ENCODE measurements at places on chromosomes 11 and 22.

DNA sequence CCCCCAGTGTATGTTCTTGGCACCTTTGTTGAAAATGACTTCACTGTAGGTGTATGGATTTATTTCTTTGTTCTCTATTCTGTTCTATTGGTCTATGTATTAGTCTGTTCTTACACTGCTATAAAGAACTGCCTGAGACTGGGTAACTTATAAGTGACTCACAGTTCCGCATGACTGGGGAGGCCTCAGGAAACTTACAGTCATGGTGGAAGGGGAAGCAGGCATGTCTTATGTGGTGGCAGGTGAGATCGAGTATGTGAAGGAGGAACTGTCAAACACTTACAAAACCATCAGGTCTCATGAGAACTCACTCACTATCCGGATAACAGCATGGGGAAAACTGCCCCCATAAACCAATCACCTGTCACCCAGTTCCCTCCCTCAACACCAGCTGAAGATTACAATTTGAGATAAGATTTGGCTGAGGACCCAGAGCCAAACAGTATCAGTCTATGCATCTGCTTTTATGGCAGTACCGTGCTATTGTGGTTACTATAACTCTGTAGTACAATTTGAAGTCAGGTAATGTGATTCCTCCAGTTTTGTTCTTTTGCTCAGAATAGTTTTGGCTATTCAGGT, 836.2 kb downstream of the DLG2 start:
- H3K27me3 ChIP-seq = no peaks in the 10 kb centered on the region
- H3K36me3 ChIP-seq = no peaks in the 10 kb centered on the region
- no peak overlapping the region for H3K4me3 ChIP-seq
- DNase-seq = no peak
- H3K27ac ChIP-seq = no peak overlapping the region

DNA sequence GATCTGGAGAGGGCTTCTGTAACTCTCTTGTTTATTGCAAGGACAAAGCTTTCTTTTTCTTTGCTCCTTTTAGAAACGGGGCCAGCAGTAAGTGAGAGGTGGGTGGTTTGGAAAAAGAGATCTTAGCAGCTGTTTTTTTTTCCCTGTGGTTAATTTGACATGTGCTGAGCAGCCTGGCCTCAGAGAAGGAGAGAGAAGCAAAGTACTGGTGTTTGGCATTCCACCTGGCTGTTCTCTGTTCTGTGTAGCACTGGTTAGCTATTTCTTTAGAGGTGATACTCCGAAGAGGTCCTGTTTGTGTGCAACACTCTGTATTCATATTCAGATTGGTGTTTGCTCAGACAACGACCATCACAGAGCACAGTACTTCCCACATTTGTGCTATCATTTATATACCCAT, 80.8 kb upstream of the SORL1-AS1 start:
- peaks cover 6% of the 10 kb centered on the region for H3K36me3 ChIP-seq
- H3K27me3 ChIP-seq = no peaks in the 10 kb centered on the region
- no peak for DNase-seq
- no peak overlapping the region for H3K27ac ChIP-seq

DNA sequence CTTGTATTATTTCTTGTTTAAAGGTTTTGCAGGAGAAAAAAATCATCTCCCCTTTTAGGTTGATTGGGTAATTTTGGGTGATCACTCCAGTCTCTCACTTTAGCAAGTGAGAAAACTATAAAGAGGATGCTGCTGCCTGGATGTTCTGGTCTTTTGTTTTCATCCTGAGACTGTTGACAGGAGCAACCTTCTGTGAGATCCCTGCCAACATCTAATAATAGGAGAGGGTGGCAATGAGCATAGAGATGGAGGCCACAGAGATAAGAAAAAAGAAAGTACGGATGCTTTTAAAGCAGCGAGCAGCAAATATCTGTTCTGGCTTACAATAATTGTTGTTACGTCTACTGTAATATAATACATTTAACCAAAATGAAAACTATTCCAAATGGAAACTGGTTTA, 293.6 kb upstream of the MTNR1B start:
- no peak overlapping the region for H3K27ac ChIP-seq
- DNase-seq = no peak
- H3K36me3 ChIP-seq = no peaks in the 10 kb centered on the region
- H3K4me3 ChIP-seq = no peak overlapping the region
- H3K27me3 ChIP-seq = no peaks in the 10 kb centered on the region
- H3K4me1 ChIP-seq = no peaks in the 10 kb centered on the region

DNA sequence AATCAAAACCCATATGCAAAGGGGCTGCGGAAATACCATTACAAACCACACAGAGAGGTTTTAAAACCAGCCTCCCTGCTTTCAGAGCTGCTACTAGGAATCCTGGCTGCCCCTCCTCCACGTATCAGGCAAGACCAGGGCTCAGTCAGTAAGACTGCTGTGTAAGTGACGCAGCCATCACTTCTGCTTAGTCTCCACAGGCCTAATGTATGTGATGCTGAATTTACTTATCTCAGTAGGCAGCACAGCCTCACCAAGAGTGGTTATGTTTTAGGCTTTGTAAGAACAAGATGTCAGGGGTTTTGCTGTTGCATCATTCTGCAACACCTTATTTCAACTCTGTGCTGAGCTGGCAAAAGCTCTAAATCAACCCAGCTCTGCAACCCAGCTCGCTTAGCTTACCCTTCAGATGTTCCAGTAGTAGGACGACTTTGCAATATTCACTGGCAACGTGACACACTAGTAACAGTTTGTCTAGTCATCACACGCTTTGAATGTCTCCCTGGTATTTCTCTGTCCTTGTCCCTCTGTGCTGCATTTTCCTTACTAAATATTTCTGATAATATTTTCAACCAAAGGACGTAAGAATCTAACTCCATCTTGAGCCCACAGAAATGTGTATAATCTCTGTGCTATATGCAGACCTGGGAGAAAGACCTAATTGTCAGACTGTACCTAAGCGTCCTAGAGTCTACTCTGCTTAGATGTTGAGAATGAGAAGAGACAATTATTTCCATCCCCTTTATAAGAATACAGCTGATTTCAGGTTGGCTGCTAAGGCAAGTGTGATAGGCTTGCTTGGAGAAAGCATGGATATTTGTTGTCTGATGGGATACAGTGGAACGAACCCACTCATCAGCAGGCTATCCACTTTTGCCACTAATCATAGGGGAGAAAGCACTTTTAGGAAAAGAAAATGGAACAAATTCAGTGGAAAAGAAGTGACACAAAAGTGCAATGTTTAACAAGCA, 72.2 kb downstream of the LARGE2 start:
- peaks cover 27% of the 10 kb centered on the region for H3K4me1 ChIP-seq
- no peak for DNase-seq
- no peak overlapping the region for H3K4me3 ChIP-seq
- H3K27ac ChIP-seq = no peak overlapping the region
- no peaks in the 10 kb centered on the region for H3K27me3 ChIP-seq
- no peaks in the 10 kb centered on the region for H3K36me3 ChIP-seq

DNA sequence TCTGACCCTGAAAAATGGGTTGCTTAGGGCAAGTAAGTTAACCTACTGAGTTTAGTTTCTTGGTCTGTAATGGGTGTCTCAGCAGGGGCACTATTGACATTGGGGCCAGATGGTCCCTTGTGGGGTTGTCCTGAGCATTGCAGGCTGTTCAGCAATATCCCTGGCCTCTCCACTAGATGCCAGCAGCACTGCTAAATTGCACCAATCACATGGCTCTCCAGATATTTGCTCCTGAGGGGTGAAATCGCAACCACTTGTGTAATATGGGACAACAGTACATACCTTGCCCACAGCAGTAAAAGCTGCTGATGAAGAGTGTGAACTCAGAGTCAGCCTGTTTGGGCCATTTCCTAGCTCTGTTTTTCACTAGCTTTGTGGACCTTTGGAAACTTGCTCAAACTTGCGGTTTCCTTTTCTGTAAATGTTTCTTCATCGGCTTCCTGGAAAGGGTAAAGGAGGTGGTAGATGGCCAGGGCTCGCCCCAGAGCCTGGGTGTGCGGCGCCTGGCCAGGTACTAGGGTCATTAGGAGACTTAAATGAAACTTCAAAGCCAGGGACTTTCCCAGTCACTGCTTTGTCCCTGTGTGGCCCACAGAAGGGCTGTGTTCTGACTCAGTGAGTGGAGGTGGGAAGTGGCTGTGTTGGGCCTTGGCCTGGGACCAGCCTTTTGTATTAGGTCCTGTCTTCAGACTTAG, 13.0 kb downstream of the NCF4 start:
- no peak overlapping the region for H3K4me3 ChIP-seq
- H3K4me1 ChIP-seq = peaks cover 35% of the 10 kb centered on the region
- H3K27me3 ChIP-seq = no peaks in the 10 kb centered on the region
- no peak for DNase-seq
- peak overlapping the region; percentile 74 for H3K27ac ChIP-seq
- H3K36me3 ChIP-seq = no peaks in the 10 kb centered on the region

DNA sequence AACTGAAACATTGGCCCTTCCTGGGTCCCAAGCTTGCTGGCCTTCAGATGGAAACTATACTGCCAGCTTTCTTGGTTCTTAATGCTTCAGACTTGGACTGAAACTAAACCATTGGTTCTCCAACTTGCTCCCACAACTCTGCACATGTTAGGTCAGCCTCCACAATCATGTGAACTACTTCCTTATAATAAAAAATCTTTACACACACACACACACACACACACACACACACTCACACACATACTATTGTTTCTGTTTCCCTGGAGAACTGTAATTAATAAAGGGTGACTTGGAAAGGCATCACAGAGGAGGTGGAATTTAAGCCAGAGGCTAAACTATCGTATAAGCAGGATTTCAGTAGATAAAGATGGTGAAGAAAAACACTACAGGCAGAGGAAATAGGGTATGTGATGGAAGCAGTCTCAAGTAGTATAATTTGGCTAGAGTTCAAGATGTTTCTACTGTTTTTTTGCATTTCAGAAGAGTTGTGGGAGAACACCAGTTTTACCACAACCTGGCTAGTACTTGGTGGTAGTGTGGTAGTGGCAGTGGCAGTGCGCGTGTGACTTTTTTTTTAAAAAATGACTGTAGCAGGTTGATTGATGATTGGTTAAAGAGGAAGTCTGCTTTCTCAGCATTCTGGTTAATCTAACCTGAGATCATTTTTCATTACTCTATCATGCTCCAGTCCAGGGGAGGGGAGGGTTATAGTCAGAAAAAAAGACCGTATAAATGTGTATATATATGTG, 70.1 kb downstream of the PDE3B start:
- H3K36me3 ChIP-seq = no peaks in the 10 kb centered on the region
- no peaks in the 10 kb centered on the region for H3K4me1 ChIP-seq
- no peaks in the 10 kb centered on the region for H3K27me3 ChIP-seq
- no peak for DNase-seq

- H3K4me1 ChIP-seq = peaks cover 50% of the 10 kb centered on the region
- H3K27ac ChIP-seq = no peak overlapping the region
- H3K4me3 ChIP-seq = no peak overlapping the region
- no peaks in the 10 kb centered on the region for H3K27me3 ChIP-seq
- DNase-seq = peak; percentile 70
- peaks cover 51% of the 10 kb centered on the region for H3K36me3 ChIP-seq
Observed at GRCh38 chr11:33064866-33065265, 25.5 kb downstream of the TCP11L1 start.

DNA sequence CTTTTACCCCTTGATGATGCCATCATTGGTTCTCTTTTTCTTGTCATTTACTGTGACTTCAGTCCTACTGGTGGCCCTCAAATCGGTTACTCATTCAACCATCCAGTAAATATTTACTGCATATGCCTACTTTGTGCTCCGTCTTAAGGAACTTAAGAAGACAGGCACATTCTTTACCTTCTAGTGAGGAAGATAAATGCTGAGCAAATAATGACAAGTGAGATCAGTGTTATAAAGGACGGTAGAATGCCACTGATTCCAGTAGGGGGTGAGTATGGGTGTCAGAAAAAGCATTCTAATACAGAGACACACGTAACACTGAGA, 1.6 kb downstream of the ANKRD42 start:
- H3K4me1 ChIP-seq = peaks cover 53% of the 10 kb centered on the region
- H3K36me3 ChIP-seq = no peaks in the 10 kb centered on the region
- peak overlapping the region; percentile 69 for H3K4me3 ChIP-seq

DNA sequence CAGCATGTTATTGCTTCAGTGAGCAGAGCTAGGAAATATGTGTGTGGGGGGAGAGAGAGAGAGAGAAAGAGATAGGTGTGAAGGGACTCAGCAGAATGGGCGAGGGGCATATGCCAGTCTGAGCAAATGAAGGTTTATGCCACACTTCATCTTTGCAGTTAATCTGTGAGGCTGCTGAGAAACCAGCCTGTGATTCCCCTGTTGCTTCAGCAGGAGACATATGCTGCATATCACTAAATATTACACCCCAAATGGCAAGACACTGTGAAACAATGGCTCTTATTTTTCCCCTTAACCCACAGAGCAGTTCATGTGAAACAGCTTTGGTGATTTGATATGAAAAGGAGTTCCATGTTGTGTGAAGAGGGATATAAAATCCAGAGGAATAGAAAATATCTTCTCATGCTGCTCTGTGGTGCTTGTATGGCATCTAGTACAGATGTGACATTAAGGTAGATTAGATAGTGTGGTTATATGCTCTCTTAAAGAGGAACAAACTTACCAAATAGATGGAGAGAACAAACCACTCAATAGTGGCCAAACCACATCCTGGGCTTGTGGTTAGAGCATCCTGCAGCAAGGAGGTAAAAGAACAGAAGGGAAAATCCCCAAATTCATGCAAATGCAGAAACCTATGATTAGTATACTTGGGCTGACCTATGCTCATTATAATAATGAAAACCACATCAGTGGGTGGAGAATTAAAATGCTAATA, 864.2 kb downstream of the FAM181B start:
- H3K36me3 ChIP-seq = no peaks in the 10 kb centered on the region
- no peak overlapping the region for H3K4me3 ChIP-seq
- DNase-seq = no peak
- H3K4me1 ChIP-seq = no peaks in the 10 kb centered on the region
- H3K27ac ChIP-seq = no peak overlapping the region

GRCh38 chr11:29293825-29294224, 723.0 kb downstream of the KCNA4 start:
- no peak overlapping the region for H3K27ac ChIP-seq
- no peaks in the 10 kb centered on the region for H3K27me3 ChIP-seq
- H3K4me1 ChIP-seq = no peaks in the 10 kb centered on the region
- DNase-seq = no peak
- H3K36me3 ChIP-seq = no peaks in the 10 kb centered on the region

- no peaks in the 10 kb centered on the region for H3K27me3 ChIP-seq
- peaks cover 8% of the 10 kb centered on the region for H3K4me1 ChIP-seq
- DNase-seq = no peak
Observed at GRCh38 chr22:17198170-17199002, 20.8 kb downstream of the ADA2 start.

DNA sequence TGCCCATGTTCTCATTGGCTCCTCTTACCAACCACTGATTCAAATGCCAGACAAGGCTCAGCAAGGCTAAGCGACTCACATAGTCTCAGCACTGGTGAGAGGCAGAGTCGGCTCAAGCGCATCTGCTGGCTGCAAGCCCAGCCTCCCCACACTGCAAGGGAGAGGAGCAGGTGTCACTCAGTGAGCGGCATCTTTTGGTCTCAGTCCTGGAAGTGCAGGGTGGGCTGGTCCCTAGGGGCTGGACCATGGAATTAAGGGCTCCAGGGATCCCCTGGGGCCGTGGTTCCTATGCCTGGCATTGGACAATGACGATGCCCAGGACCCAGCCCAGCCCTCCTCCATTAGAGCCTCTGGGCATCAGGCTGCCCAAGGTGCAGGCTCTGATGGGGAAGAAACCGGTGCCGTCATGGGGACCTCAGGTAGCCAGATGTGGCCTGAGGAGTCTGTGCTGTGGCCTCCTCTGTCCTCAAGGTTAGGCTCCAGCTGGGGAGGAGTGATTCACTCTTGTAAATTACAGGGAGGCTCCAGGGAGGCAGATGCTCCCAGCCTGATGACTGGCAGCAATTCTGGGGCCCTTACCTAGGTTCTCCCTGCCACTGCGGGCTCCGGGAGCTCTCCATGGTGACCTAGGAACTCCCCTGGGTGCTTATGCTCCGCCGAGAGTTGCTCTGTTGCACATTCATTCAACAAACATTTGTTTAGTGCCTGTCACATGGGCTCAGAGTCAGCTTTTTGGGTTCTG, 28.0 kb downstream of the FADS2 start:
- no peak for DNase-seq
- no peaks in the 10 kb centered on the region for H3K36me3 ChIP-seq
- no peak overlapping the region for H3K27ac ChIP-seq
- H3K4me3 ChIP-seq = no peak overlapping the region
- H3K4me1 ChIP-seq = peaks cover 6% of the 10 kb centered on the region

All from vagina (tissue), 2 donors.